ENCODE measurements at places on chromosomes 1 and 21.

- no peak for DNase-seq
Observed at GRCh38 chr1:84750110-84750730, 60.0 kb upstream of the SSX2IP start.

- DNase-seq, result no peak
Observed at GRCh38 chr1:87084244-87084836, 169.9 kb downstream of the HS2ST1 start.

DNA sequence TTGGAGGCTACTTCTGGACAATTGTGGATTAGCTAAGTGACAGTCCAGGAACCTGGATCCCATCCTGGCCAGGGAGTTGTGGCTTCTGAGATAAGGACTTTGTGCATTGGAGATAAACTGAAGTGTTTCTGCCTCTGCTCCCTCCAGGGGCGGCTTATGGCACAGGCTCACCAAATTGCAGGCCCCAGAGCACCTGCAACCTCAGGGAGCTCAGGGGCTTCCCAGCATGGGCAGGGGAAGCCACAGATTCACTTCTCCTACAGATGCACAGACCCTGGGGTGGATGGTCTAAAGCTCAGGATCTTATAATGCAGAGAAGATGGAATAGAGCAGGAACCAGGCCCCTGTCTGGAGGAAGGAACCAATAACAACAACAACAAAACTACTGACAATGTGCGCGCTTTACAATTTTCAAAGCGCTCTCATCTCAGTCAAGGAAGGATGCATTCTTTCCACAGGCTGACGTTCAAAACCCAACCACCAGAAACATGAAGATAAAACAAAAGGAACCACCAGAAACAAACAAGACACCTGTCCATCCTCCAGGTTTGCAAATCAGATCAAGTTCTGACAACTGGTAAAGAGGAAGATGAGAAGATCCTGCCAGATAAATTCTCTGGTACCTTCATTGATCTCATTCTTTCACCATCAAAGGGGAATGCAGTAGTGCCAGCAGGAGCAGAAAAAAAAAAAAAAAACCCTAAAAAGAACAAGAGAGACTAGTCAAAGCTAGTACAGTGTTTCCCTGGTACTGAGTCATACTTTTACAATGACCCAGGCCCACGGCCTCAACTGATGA, 121.0 kb upstream of the IRF2BP2 start:
- peak; percentile 43 for DNase-seq

GRCh38 chr1:77625250-77625649, 57.2 kb downstream of the ZZZ3 start:
- no peak for DNase-seq

- no peak for DNase-seq
Observed at GRCh38 chr1:60942291-60942690, 140.1 kb upstream of the NFIA start.

- no peak for DNase-seq
Observed at GRCh38 chr1:208101661-208102431, 142.3 kb downstream of the PLXNA2 start.

DNA sequence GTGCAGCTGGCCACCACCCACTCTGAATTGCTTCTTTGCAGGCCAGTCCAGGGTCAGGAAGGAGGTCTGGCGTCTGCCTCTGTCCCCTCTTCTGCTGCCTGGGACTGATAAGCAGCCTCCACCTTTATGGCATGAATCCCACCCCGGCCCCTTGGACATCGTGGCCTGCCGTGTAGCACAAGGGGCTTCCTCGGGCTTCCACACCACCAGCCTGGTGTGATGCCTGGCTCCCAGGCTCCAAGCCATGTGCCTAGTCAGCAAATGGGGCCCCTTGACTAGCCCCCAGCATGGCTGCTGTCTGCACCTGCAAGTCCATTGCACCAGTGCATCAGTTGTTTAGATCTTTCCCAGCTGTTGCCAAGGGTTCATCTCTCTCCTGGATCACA, 9.9 kb upstream of the ARF1 start:
- DNase-seq, result no peak

DNA sequence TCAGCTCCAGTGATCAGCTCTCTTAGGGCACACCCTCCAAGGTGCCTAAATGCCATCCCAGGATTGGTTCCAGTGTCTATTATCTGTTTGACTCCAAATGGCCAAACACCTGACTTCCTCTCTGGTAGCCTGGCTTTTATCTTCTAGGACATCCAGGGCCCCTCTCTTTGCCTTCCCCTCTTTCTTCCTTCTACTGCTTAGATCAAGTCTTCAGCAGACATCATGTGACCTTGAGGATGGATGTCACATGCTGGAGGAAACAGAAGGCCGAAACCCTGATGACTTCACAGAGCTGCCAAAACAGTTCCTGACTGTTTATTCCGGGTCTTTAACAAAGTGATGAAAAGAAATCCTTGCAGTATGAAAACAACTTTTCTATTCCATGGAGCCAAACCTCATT, 24.4 kb upstream of the WDR26 start:
- DNase-seq, result no peak

GRCh38 chr1:37682334-37682987, 9.9 kb upstream of the CDCA8 start:
- DNase-seq, result peak; percentile 62

- no peak for DNase-seq
Observed at GRCh38 chr1:89962024-89962741, 32.7 kb upstream of the ZNF326 start.

DNA sequence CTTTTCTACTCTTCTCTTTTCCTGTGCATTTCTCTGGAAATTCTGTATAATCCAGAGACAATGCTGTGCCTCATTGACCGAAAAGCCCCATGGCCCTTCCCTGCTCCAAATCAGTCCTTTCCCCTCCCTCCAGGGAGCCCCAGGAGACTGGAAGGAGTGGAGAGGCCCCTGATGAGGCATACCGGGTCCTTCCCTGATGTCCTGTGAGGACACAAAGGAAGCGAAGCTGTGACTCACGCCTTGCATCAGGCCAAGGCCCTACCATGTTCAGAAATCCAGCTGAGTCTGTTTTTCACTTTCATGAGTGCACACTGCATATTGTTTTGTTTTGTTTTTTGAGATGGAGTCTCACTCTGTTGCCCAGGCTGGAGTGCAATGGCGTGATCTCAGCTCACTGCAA, 38.7 kb upstream of the BECN2 start:
- DNase-seq, result no peak

DNA sequence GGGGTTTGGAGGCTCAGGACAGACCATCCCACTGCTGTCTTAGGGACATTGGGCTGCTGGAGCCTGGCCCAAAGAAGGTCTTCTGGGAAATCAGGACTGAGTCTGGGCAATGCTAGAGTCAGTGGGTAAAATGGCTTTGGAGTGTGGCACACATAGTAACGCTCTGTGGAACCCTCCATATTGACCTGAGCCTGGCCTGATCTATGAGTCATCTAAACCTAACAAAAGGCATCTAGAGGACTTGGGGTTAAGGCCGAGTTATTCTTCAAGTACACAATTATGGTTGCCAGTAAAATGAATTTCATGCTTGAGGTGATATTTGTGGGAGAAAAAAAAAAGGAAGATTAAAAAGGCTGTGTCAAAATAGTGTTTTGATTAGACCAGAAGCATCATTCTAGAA, 77.7 kb downstream of the ST6GALNAC5 start:
- no peak for DNase-seq

DNA sequence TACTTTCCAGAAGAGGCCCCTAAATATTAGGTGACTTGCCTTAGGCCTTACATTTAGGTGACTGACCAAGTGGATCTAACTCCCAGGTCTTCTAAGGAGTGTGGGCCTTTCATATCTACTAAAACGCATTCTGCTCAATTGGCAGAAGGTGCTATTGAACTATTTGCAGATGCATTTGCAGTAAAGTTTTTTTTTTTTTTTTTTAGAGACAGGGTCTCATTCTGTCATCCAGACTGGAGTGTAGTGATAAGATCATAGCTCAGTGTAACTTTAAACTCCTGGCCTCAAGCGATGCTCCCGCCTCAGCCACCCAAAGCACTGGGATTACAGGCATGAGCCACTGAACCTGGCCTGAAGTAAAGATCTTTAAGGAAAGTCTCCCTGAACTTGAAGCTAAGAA, 13.0 kb upstream of the ACBD6 start:
- no peak for DNase-seq

DNA sequence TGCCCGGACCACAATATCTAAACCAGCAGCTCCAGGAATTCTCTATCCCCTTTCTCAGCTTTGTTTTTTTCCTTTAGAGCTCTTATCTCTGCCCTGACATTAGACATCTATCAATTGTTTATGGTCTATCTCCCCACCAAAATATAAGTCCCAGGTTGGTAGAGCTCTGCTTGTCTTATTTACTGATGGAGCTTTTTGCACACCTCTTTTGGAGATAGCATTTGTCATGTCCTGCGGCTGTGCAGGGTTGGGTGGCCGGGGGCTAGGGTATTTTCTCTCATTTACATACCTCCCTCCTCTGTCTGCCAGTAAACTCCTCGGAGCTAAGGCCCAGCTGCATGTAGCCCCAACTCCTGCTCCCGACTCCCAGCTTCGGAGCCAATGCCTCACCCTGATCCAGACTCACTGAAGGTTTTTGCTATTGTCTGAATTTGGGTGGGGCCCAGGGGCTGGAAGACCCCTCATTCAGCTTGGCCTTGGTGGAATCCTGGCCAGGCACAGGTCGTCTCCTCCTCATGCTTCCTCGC, 11.1 kb upstream of the PDE9A start:
- no peak for DNase-seq

Measured in activated T-cell treated with anti-CD3 and anti-CD28 coated beads for 24 hours (primary cell).